ENCODE measurements at places on chromosomes 2 and 18.

DNA sequence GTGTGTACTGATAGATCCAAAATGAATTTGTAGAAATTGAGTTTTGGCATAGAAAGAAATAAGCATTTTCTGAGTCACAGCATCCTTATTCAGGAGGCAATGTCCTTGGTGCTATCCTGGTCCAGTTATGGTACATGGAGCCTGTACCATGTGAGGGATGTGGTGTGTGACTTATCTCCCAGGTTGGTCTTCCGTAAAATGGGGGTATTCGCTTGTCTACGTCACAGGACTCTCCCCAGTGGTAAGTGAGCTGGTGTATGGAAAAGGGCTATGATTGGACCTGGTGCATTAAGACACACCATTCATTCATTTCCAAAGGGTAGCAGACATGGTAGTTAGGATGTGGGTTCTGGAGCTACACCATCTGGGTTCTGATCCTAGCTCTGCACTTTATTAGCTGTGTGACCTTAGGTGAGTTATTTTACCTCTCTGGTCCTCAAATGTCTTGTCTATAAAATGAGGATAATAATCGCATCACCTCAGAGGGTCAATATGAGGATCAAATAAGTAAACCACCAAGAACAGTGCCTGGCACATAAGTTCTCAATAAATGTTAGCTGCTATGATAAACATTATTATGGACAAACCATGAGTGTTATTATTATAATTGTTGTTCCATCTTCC is 119.2 kb downstream of the MYCN start:
- no peak for DNase-seq

GRCh38 chr2:191878548-191879279 is 31.8 kb upstream of the CAVIN2 start:
- no peak for DNase-seq

DNA sequence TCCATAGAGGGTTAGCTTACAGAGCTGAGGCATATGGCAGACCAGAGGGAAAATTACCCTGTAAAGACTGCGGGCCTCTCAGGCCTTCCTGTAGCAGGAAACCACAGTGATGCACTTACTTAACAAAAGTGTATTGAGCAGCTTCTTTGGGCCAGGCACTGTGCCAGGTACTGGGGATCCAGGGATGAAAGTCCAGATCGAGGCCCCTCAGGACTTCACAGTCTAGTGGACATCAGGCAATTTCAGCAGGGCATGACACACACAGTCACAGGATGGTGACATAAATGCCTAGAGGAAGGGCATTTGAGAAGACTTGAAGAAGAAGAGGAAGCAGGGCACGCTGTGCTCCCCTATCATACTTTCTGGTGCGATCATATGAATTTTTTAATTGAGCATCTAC is 71.7 kb downstream of the MARCO start:
- no peak for DNase-seq

GRCh38 chr2:43461453-43462073 is 134.3 kb downstream of the THADA start:
- DNase-seq: no peak

- DNase-seq: no peak
Measured at GRCh38 chr2:240777456-240778212, 42.4 kb downstream of the KIF1A start.

- DNase-seq: no peak
Measured at GRCh38 chr2:223688094-223688835, 86.1 kb upstream of the SCG2 start.

DNA sequence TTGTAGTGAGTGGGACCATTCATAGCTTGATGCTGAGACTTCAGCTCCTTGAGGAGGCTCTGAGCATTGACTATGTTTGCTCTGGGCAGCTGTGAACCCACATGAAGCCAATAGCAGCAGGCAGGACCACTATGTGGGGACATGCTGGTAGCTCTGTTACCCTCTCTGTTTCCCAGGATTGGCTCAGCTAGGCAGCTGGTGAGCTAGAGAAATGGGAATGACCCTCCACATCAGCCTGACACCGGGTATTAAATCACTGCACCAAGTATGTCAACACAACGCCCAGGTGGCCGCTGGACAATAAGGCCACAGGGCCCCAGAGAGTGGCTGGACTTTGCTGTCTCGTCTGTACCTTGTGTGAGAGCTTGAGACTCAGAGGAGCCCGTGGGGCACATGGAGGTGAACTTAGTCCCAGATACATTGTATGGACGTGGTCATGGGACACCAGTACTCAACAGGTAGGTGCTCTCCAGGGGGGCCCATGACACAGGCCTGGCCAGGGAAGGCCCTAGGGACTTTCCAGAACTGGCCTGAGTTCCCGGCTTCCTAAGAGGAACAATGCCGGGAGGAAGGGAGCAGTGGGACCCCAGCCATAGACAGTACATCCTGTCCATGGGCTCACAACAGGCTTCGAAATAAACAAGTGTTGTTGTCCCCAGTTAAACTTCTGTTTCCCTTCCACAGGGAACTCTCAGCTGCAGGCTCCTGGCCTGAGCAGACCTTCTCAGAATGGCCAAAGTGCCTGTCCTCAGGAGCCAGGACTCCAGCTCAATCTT is 35.2 kb downstream of the HS1BP3 start:
- peak; percentile 21 for DNase-seq

- no peak for DNase-seq
Measured at GRCh38 chr2:213237787-213238186, 46.5 kb upstream of the SPAG16 start.

- no peak for DNase-seq
Measured at GRCh38 chr2:12547566-12548170, 169.1 kb upstream of the TRIB2 start.

- DNase-seq: no peak
Measured at GRCh38 chr2:163713534-163714311, 22.1 kb downstream of the FIGN start.

DNA sequence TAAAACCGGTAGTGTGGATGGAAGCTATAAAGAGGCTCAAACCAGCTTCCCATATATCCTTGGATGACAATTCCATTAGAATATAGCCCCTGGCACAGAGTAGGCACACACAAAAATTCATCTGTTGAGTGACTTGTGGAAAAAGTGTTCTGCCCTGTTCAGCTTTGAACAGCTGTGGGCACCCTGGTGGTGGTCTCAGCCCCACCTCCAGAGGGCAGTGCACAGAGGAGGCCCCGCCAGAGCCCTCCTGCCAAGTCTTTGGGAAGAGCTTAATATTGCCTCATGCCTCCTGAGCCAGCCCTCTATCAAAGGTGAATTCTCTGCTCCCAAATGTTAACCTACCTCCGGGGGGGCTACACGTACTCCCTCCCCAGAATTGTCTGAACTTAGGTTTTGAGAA is 30.4 kb downstream of the EPAS1 start:
- no peak for DNase-seq

DNA sequence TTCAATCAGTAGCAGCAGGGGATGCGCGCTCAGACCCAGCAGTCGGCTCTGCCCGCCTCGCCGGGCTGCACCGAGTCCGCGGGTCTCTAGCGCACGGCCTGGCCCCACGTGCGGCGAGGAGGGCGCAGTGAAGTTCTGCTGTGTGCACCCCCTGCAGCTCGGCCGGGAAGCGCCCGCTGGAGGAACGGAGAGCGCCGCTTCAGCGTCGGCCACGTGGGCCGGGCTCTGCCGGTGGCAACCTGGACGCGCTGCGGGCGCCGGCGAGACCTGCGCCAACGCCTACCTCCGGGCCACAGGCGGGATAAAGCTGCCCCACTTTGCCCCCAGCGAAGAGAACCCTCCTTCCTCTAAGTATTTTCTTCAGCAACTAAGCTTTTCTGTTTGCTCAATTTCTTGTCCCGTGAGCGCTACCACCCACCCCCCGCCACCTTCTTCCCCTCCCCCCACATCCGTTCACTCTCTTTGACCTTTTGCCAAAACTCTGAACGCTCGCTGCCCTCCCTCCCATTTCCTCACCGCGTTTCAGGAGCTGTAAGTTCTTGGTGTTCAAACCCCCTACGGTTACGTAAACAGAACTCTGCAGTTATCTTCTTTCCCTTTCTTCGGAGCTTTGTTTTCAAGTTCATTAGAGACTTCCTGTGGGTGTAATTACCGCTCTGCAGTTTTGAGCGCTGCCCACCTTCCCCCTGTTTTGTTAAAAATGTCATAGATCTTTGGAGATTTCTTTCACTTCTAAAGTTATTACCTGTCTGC is 42.6 kb upstream of the EDAR start:
- DNase-seq: peak; percentile 14

DNA sequence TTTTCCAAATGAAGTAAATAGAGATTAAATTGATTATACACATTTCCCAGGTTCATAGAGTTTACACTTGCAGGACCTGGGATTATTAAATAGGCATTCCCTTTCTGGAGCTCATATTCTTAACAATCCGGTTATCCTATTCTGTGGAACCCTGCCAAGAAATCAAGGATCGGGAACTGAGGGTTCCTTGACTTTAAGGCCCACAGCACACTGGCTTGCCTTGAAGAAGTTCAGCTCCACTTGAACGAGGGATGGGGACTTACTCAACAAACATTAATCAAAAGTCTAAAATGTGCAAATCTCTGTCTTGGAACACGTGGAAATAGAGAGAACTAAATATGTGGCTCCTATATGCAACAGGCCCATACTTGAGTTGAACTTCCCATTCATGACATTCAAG is 142.3 kb upstream of the RGPD4 start:
- DNase-seq: no peak

DNA sequence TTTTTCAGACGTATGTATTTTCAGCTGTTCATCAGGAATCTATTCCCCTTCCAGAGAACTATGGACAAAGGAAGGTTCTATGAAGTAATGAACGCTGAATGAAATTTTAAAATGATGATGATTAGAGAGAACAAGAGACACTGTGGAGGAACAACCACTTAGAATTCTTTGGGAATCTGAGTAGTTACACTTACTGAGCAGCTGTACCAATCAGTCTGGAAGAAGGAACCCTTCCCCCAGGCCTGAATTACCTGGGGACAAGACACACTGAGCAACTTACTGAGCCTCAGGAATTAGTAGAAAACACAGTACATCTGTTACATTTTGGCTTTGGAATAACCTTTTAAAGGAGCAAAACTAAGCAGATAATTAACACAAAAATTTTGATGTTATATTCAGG is 1.9 kb downstream of the MSTN start:
- DNase-seq: no peak

DNA sequence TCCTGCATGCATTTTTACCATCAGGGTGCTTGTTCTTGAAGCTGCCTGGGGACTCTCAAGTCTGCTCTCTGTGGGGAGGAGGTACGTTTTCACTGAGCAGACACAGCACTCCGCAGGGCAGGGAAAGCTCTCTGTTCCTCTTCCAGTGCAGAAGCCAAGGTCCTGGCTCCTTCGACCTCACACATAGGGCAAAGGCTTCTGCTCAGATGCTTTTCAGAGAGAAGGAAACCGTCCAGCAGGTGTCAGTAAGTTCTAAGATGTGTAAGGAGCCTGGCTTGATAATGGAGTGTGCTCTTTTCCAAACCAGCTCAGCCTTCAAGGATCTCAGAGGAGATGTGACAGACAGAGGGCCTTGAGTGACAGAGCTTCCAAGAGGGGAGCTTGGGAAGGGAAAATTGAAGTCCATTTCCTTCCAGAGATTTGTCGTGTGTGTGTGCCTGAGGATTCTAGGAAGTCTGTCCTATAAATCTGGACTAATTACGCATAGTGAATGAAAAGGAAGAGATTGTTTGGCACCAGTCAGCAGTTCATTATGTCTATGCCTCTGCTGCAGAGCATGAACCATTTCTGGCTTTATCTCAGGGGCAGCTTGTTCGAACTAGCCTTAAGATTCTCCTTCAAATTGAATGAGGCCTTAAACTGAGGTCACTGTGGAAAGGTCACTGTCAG is 67.3 kb upstream of the UPP2 start:
- no peak for DNase-seq

DNA sequence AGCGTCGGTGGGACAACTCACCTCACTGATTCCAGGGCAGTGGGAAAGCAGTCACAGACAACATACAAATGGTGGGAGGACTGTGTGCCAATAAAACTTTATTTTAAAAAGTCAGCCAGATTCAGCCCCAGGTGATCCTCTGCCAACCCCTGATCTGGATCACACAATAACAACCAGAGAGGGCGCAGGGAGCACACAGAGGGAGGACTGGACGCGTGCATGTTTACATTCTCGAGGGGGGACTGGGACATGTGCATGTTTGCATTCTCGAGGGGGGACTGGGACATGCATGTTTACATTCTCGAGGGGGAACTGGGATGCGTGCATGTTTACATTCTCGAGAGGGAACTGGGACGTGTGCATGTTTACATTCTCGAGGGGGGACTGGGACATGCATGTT is 209.5 kb downstream of the NDUFA10 start:
- no peak for DNase-seq

GRCh38 chr2:119537792-119538191 is 6.5 kb upstream of the CFAP221 start:
- DNase-seq: no peak

DNA sequence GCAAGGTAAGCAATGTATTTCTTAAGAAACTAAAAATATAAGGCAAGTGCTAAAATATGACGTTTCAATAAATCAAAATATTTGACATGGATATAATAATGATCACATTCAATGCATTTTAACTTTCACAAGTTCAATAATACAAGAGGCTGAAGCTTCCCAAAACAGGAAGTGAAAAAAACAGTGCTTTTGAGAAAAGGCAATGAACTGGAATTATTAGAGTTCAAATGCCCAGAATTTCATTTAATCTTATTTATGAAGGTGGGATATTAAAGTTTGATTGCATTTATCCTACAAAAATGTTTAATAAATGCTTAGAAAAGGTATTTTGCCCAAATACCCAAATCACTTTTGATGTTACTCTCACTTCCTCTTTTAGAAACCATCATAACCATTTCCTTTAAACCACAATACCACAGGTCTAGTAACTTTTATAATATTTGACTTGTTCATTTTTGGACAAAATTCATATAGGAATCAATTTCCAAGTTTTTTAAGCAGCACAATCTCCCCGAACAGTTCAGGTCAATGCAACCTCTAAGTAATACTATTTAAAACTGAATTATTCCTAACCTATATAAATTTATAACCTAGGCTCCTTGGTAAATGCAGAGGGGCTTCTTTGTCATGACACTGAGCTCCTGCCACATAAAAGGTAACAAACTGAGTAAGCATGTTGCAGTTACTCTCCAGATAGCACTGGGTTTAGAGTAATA is 2.1 kb downstream of the NCKAP1 start:
- DNase-seq: no peak

DNA sequence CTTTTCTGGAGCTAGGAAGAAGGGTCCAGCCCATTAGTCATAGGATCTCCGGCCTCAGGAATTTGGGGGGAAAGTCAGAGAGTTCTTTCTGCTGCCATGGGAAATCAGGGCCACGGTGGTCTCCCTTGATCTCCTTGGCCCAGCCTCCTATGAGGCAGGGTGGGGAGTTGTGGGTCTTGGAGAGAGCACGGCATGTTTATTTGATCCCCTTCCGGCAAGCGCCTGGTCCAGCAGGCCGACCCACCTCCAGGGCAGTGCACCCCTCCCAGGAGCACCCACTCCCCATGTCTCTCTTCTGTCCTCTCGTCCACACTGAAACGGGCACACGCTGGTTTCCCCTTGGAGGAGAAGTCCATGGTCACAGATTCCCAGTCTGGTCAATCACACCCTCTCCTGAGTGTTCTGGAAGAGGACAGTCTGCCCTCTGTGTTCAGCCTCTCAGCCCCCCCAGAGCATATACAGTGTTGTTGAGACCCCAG is 464.6 kb upstream of the HS6ST1 start:
- no peak for DNase-seq

- no peak for DNase-seq
Measured at GRCh38 chr18:43122955-43123354, 7.5 kb upstream of the RIT2 start.
